Fibroblast of skin of left quadriceps (primary cell): ENCODE measurements at places on chromosomes 4 and X.
A peak's percentile ranks its signal among the peaks of the same experiment; 100 is the strongest.

GRCh38 chrX:110050901-110051300 is 48.0 kb downstream of the TMEM164 start:
- DNase-seq: no peak

DNA sequence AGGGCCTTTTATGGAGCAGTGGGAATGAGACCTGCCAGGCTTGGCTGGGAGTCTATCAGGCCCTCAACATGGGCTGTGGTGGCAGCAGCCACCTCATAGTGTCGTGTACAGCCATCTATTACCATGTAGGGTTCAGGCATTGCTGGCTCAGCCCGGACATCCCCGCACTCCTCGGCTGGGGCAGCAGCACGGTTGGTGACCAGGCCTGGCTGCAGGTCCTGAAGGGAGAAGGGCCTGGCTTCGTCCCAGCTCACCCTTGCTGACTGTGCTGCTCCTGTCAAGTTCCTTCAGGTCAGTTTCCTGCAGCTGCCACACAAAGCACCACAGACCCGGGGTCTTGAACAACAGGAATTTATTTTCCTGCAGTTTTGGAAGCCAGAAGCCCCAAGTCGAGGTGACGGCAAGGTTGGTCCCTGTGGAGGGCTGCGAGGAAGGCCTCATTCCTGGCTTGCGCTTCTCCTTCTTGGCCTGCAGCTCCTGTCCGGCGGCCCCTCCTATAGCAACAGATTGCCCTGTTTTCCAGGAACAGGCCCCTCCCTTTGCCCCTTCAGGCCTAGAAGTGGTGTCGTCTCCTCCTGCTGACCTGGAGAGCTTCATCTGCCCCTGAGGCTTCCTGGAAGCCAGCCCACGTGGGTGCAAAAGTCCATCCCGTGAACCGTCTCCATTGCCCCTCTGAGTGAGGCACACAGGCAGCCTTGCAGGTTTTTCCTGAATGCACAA is 25.2 kb upstream of the SORCS2 start:
- no peak for DNase-seq

DNA sequence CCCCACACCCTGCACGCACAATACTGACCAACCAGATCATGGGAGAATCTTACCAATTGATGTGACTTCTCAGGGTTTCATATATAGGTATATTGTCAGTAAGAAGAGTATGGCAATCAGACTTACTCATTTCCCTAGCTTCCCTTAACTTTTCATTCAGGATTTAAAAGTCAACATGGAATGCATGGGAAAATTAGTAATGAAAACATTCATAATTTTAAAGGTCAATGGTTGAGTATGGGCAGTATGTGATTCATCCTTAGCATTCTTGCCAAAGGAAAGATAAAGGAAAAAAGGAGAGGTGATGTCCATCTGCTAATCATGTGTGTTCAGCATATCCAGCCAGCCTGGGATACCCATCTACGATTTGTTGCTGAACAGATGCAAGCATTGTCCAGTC is 4.0 kb downstream of the DIPK2B start:
- no peak for DNase-seq

DNA sequence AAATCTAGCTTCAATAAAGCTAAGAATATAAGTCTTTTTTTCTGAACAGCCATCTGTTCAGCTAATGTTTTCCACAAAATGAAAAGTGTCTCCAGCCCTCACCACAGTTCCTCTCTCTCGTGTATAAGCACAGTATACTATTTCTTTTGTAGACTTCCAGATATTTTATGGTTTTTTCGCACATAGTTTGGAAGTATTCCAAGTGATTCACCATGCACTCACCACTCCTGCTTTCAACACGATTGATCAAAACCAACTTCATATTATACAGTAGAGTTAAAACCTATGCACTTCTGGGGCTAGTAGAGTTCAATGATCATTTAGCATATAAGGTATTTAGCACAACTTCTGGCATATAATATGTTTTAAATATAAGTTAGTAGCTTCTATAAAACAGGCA is 105.8 kb upstream of the DCAF12L1 start:
- peak; percentile 47 for DNase-seq

- no peak for DNase-seq
Measured at GRCh38 chr4:14812101-14812500, 190.2 kb upstream of the CPEB2 start.

DNA sequence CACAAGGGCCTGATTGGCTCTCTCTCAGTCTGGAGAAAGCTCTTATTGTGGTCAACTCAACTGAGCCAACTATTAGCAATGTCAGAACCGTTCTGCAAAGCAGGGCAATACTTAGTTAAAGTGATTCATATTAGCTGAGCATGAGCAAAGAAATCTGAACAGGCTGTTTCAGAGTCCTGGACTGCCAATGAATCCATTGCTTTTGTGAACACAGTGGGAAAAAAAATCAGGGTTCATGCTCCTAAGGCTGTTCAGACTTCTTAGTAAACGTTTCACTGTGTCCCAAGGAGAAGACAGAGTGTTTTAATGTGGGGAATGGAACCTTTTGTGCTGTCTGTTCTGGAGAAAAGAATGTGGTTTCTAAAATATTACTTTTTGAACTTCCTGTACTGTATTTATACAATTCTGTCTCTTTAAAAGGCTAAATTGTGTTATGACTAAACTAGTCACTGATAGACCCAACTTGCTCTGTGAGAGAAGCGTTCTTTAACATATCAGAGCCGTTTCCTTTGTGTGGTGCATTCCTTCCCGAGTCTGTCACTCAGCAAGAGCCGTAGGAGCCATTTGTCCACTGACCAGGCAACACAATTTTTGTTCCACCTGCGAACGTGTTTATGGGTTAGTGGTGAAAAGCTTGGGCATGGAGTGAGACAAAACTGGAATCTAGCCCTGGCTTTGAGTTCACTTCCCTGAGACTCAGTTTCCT is 366.1 kb downstream of the FBXO8 start:
- peak; percentile 9 for DNase-seq

- peak; percentile 10 for DNase-seq
Measured at GRCh38 chrX:120560405-120560841, 339 bp downstream of the CUL4B start.

- peak; percentile 85 for DNase-seq
Measured at GRCh38 chr4:31360786-31361185, 640.6 kb downstream of the PCDH7 start.

DNA sequence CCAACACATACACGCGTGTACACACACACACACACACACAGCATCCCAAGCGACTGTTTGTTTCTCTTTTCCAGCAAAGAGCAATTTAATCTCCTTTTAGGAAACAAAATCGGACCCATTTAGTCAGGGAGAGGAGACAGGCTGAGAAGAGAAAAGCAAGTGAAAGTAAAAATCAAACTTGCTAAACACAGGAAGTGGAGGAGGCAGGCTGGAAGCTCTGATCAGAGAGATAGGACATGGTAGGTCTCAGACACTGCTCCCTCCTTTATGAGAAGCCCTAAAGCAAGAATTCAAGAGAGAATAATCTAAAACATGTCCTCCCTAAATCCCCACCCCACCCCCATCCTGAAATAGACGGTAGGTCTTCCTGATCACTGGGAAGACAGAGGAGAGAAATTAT is 62.3 kb downstream of the GPC3 start:
- no peak for DNase-seq

- no peak for DNase-seq
Measured at GRCh38 chr4:68465058-68465457, 17.8 kb downstream of the TMPRSS11E start.

GRCh38 chr4:151169900-151170299 is 70.5 kb downstream of the RPS3A start:
- peak; percentile 25 for DNase-seq

- no peak for DNase-seq
Measured at GRCh38 chr4:119106036-119107000, 29.3 kb upstream of the MYOZ2 start.

- no peak for DNase-seq
Measured at GRCh38 chr4:116332508-116332907, 752.9 kb downstream of the TRAM1L1 start.

- no peak for DNase-seq
Measured at GRCh38 chrX:1327651-1328304, 8.8 kb upstream of the IL3RA start.

- no peak for DNase-seq
Measured at GRCh38 chr4:104470770-104471169, 23.9 kb downstream of the CXXC4 start.

DNA sequence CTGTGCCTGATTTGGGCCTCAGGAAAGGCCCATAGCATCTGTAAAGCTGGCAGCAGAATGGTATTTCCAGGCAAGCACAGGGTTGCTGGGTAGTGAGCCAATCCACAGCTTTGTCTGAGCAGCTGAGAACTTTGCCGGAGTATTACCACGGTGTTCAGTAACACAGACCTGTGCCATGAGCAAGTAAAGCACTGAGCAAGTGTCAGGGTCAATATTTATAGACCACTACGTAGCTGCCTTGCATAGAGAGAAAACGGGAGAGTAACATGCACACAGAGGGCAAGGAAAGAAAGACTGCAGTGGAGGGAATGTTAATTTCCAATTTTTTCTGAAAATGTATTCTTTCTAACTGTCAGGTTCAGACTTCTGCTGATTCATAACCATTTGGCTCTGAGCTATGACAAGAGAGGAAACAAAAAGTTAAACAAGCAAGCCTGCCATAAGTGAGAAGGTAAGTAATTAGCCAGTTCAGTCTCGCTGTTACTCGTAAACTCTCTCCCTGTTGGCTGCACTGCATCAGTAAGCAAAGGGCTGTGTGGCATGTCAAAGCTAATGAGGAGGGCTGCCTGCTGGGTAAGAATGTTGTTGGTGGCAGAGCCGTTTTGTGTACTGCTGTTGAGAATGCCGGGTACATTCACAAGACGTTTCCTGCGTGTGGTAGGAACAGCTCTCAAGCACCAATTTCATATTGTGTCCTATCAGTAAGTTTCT is 238.1 kb downstream of the BMPR1B start:
- no peak for DNase-seq

DNA sequence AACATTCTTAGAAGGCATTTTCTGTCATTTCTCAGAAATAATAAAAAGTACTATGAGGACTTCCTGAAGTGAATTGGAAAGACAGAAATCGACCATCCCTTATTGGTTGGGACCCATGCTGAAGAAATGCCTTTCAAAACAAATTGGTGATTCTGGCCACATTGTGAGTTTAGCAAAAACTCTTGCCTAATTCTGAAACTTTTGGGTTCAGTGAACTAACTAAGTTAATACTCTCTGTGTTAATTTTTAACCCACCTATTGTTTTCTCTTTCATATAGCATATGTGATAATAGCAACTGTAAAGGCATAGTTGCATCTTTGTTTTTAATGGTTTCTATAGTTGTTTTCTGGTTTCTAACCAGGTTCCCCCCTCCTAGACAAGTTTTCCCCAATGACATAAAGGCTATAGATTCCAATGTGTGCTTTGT is 129.3 kb upstream of the FAT1 start:
- DNase-seq: no peak

DNA sequence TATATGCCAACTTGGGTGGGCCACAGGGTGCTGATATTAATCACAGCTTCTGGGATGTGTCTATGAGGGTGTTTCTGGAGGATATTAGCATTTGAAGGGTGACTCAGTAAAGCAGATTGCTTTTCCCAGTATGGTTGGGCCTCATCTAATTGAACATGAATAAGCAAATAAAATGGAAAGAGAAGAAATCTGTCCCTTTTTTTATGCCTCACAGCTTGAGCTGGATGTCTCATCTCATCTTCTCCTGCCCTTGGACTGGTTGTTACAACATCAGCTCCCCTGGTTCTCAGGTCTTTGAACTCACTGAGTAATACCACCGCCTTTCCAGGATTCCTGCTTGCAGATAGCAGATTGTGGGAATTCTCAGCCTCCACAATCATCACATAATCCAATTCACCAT is 1149.2 kb downstream of the PCDH18 start:
- no peak for DNase-seq

- DNase-seq: no peak
Measured at GRCh38 chr4:74449571-74450297, 4.8 kb downstream of the AREG start.

DNA sequence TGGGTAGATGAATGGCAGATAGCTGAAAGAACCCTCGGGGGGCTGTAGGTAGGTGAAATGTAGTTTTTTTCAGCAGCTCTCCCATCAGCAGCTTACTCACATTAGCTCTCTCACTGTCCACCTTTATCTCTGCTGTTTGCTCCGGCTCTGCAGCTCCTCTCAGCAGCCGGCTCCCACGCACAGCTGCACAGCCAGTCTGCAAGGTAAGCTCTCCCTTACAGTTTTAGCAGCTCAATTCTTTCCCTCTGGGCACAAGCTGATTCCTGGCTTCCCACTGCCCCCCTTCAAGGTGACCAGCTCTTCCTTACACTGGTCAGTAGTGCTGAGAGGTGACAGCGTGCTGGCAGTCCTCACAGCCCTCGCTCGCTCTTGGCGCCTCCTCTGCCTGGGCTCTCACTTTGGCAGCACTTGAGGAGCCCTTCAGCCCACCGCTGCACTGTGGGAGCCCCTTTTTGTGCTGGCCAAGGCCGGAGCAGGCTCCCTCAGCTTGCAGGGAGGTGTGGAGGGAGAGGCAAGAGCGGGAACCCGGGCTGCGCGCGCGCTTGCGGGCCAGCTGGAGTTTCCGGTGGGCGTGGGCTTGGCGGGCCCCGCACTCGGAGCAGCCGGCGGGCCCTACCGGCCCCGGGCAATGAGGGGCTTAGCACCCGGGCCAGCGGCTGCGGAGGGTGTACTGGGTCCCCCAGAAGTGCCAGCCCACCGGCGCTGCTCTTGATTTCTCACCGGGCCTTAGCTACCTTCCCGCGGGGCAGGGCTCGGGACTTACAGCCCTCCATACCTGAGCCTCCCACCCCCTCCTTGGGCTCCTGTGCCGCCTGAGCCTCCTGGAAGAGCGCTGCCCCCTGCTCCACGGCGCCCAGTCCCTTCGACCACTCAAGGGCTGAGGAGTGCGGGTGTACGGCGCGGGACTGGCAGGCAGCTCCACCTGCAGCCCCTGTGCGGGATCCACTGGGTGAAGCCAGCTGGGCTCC is 393.6 kb downstream of the CENPC start:
- DNase-seq: no peak

GRCh38 chrX:102085706-102086105 is 39.8 kb upstream of the TCEAL2 start:
- DNase-seq: no peak

DNA sequence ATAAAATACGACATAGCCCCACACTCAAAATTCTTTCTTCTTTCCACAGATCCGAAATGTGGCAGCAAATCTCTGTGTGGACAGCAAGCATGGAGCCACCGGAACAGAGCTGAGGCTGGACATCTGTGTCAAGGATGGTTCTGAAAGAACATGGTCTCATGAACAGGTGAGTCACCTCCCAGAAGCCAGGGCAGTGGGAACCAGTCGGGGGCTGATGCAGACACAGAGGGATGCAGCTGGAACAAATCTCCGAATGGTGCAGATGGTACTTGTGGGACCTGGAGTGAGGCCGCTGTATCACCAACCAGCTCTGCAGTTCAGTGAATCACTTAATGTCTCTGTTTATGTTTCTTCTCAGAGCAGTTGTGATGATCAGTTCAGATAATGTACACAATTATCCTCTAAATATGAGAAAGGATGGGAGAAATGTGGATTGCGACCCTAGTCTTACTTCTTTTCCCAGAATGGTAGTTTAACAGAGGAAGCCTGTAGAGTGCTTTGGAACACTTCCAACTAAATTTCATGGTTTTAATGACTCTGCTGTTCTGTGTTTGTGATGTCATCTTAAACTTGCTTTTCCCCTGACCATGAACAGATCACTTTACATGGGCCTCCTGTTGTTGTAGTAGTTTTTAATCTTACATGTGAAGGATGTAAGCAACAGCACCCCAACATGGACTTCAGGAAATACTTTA is 159.3 kb upstream of the GALNT7 start:
- DNase-seq: no peak

- DNase-seq: no peak
Measured at GRCh38 chr4:70225824-70226223, at the start of gene FDCSP. Gene FDCSP, plus strand, starts transcription at chr4:70226124. Its CDS starts 5,071 bp downstream, at chr4:70231195.
